Stimulated activated CD8-positive, alpha-beta memory T cell treated with anti-CD3 and anti-CD28 coated beads, Interleukin-4, amount 100 ng/mL, for 24 hours (primary cell): ENCODE measurements at places on chromosomes 12 and 14.

- DNase-seq, result peak; percentile 43
Observed at GRCh38 chr12:49698619-49699545, 8.3 kb downstream of the FMNL3 start.

- no peak for DNase-seq
Observed at GRCh38 chr12:113933201-113933786, 32.8 kb downstream of the RBM19 start.

- DNase-seq, result no peak
Observed at GRCh38 chr12:79883216-79883615, 51.7 kb downstream of the PPP1R12A start.

- no peak for DNase-seq
Observed at GRCh38 chr12:64678248-64678647, 68.0 kb downstream of the RASSF3 start.

GRCh38 chr12:76571256-76571655 is 11.7 kb upstream of the OSBPL8 start:
- DNase-seq, result no peak

GRCh38 chr12:96398424-96399119 is 1.7 kb downstream of the CDK17 start:
- no peak for DNase-seq

GRCh38 chr14:82432301-82433105 is 898.9 kb upstream of the SEL1L start:
- no peak for DNase-seq

GRCh38 chr12:97612075-97612474 is 149.5 kb downstream of the RMST start:
- no peak for DNase-seq

DNA sequence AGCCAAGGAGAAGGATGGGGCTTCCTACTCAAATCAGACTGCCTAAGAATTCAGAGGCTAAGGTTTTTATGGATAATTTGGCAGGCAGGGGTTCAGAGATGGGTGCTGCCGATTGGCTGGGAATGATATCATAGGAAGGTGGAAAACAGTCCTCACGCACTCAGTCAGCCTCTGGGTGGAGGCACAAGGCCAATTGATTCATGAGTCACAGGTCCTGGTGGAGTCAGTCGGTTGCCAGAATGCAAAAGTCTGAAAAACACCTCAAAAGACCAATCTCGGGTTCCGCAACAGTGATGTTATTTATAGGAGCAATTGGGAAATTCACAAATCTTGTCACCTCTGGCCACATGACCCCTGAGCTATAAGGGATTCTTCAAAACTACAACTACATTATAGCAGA is 105.5 kb downstream of the GXYLT1 start:
- DNase-seq, result no peak

DNA sequence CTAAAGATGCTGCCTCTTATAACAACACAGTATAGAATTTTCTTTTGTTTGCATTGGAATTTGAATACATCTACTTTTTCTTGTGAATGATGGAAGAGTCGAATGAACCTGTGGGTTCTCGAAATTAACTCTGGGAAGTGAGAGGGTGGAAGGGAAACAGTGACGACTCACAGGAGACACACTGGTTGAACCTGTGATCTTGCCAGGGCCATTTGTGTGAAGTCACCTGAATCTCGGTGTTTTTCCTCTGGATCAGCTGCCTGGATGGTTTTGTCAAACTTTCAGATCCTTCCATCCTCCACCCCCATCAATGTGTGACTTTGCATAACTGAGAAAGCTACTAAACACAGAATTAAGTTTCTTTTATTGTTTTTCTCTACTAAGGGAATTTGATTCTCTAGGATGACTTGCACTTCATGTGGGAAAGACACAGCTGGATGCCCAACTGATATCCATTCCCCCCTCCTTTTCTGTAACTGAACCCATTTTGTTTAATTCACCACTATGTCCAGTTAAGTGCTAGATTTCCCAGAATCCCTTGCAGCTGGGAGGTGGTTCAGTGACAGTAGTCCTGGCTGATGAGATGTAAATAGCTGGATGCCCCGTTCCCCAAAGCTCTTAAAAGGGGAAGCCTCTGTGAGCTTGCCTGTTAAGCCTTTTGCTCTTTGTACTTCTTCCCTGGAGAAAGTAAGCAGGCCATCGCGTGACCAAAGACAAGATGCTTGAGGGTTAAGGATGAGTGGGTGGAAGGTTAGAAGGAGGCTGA is 6.3 kb downstream of the PPFIBP1 start:
- no peak for DNase-seq

GRCh38 chr14:95197551-95197950 is 40.2 kb upstream of the DICER1 start:
- no peak for DNase-seq

GRCh38 chr12:102570256-102570655 is 89.9 kb upstream of the IGF1 start:
- no peak for DNase-seq

DNA sequence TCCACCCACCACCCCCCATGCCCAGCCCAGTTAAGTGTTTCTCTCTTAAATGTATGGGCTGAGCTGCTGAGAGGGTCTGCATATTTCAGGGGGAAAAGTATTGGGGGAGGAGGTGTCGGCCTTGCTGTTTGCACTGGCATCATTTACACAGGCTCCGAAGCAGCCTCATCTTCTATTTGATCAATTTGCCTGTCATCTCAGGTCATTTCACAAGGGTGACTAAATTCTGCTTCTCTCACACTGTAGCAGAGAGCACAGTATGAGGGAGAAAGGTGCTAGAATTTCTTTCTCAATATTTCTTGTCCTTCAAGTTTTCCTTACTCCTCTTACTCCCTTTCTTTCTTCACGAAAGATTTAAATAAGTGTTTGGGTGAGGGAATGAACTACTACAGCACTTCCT is 135.9 kb downstream of the AACS start:
- no peak for DNase-seq

DNA sequence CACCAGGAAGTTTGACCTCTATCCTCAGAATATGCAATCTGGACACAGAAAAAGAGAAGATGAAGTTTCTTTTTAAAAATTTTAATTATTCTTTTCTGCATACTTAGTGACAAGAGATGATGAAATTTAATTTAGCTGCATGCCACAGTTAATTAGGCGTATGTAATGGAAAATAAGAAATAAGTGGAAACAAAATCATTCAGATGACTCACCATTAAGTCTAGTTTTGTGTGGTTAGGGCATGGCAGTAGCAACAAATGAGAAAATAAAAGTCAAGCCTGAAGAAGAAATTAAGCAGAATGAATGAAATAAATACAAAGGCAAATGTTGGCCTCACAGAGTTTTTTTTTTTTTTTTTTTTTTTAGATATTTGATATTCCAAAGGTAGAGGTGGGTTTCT is 30.9 kb upstream of the KLRD1 start:
- DNase-seq, result no peak

- no peak for DNase-seq
Observed at GRCh38 chr14:90153429-90153828, 91.6 kb downstream of the KCNK13 start.

GRCh38 chr14:88005978-88006851 is 1.3 kb downstream of the GPR65 start:
- peak; percentile 41 for DNase-seq

GRCh38 chr12:24212496-24212895 is 263.0 kb upstream of the SOX5 start:
- DNase-seq, result no peak

DNA sequence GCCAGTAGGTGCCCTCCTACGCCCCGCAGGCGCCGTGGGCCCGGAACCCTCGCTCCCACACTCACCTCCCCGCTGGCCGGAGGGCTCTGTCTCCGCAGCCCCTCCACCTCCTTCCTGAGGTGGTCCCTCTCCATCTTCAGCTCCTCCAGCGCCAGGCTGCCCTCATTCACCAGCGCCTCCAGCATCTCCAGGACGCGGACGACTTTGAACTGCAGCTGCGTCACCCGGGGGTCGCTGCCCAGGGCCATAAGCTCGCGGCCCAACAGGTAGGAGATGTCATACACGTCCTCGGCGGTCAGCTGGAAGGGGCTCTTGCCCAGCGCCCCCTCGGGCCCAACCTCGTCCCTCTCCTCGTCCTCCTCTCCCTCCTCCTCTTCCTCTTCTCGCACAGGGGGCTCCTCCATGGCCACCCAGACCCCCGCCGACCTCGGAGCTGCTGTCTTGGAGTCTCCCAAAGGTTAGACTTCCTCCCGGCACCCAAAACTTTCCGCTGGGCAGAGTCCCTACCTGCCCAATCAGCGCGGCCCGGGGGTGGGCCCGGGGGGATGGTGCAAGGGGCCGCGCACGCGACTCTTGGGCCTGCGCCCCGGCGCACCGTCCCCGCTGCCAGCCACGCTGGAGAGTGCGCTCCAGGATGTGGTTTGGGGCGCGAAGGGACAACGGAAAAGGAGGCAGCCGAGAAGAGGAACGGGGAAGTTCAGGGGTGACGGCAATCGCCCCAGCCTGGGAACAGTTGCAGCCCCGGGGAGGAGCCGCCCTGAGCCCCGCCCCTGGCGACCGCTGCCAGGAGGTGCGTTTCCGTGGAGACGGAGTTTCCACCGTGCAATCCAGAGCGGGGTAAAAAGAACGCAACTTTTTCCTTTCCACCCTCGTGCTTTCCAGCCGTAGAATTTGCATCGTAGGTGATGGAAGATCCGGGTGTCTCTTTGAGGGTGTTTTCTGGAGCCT is at the start of gene RILPL2:
Gene RILPL2 (minus strand): TSS at position 668 of the 948 bp plus-strand sequence. CDS start 264 bp downstream, at position 404.
- peak; percentile 90 for DNase-seq

GRCh38 chr12:132593938-132594358 is 16.4 kb downstream of the LRCOL1 start:
- no peak for DNase-seq

DNA sequence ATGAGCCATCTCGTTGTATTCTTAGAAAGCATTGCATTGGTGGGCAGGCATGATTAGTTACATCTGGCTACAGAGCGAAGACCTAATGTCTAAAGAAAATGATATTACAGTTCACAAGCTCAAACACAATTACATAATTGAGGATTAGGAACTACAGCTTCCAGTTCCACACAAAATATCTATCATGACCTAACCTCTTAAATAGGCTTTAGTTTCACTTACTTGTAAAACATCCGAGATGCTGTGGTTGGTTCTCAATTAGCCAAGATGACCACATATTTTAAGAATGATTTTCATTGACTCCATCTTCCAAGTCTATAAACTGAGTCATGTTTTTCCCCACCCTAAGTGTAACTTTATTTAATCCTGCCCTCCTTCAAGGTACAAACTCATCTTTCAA is 69.5 kb downstream of the LRIG3 start:
- no peak for DNase-seq
